Ovary (tissue), 10 donors: ENCODE measurements at places on chromosomes 6 and 20.

DNA sequence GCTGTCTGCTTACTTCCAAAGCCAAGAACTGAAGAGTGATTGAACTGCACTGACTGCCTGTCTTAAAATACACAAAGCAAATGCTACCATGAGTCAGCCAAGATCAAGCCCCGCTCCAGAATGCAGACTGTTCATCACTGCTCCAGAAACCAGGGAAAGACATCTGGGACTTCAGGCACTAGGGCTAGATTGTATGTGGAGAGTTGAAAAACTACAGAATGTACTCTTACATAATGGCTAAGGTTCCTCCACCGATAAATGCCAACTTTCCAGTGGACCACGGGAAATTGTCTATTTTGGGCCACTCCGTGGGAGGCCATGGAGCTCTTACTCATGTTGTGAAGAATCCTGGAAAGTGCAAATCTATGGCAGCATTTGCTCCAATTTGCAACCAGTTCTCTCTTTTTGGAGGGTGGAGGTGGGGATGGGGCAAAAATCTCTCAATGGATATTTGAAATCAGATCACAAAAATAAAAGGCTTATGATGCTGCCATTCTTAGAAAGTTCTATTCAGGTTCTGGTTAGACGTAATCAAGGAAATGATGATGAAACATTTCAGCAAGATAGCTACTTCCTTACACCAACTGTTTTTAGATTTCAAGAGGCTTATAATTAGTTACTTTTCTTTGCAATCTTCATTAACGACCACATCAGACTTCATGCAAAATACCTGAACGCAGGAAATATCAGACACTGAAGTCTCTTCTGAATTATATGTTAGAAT lies 11.8 kb upstream of the CAP2 start:
- H3K4me3 ChIP-seq: no peak overlapping the region
- H3K4me1 ChIP-seq: no peaks in the 10 kb centered on the region
- H3K36me3 ChIP-seq: no peaks in the 10 kb centered on the region

DNA sequence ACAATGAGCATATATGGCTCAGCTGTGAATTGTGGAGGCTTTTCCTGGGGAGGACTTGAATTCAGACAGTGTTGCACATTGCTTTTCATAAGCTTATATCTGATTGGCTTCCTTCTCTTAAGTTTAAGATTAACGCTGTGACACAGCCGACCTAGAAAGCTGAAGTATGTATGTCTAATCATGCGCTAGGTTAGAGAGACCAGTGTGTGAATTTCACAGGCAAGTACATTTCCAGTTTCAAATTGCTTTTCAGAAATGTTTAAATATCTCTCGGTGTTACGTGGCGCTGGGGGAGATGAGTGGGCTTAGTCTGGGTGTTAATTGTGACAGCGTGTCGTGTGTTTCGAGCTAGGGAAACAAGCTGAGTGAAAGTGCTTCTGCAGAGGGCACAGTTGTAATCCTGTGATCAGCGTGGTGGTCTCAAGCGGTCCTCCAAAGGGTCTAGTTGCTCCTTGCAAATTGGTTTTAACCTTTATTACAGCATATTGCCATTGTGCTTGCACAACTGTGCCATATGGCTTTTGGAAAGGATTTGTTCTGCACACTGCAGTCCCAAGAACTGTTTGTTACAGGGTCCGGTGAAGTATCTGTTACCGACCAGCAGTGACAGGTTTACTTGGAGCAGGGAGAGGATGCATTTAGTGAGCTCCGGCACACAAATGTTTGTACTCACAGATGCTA lies 166.6 kb downstream of the SASH1 start:
- peak overlapping the region; percentile 67 for H3K27ac ChIP-seq
- no peaks in the 10 kb centered on the region for H3K27me3 ChIP-seq
- H3K4me1 ChIP-seq: peaks cover 14% of the 10 kb centered on the region
- H3K36me3 ChIP-seq: no peaks in the 10 kb centered on the region
- H3K4me3 ChIP-seq: peak overlapping the region; percentile 41

- no peaks in the 10 kb centered on the region for H3K27me3 ChIP-seq
- no peak overlapping the region for H3K27ac ChIP-seq
- H3K4me1 ChIP-seq: no peaks in the 10 kb centered on the region
- no peak overlapping the region for H3K4me3 ChIP-seq
- DNase-seq: peak; percentile 86
Measured at GRCh38 chr6:34531580-34532201, 24.4 kb downstream of the SPDEF start.

DNA sequence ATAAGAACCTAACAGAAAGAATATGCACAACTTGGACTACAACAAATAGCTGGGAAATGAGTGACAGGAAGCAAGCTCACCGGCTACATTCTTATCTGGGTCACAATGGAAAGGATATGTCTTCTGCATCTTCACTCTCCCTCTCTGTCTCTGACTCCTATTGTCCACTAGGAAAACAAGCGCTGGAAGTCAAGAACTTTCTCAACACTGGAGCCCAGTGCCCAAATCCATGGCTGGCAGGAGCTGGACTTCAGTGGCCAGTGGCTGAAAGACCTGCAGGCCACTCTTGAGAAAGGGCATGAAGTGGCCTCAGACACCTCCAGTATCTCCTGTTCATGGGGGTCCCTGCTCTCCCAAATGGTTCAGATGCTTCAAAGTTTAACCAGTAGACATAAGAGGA lies 62.0 kb downstream of the FAM50B start:
- DNase-seq: no peak
- no peaks in the 10 kb centered on the region for H3K27me3 ChIP-seq
- H3K4me1 ChIP-seq: peaks cover 3% of the 10 kb centered on the region
- no peak overlapping the region for H3K27ac ChIP-seq
- no peak overlapping the region for H3K4me3 ChIP-seq

DNA sequence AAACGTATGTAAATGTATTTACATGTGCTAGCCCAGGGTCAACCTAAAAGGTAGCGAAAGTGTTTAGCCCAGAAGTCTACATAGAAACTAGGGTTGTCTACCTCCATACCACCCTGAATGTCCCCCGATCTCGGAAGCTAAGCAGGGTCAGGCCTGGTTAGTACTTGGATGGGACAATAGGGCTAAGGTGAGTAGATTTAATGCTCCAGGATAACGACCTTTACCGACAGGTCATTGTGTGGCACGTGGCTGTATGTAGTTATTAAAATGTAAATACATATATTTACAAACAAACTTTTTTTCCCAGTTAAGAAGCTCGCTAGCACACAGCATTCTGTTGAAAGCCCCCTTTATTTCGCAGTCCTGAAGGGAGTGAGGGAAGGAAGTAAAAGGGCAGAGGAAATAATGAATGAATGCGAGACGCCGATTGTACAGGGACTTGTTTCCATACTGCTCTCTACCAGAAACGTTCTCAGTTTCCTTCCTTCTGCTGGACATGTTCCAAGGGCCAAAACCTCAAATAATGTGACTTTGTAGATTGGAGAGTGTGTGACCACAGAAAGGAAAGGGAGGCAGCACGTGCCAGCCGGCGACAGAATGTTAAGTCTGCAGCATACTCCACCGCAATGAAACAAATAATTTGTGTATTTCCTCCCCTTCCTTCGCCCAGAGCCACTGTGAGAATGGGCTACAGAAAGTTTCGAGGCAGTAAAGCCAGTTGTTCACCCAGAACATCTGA lies 612 bp downstream of the ADAT2 start:
- DNase-seq: no peak
- no peaks in the 10 kb centered on the region for H3K36me3 ChIP-seq
- peak overlapping the region; percentile 54 for H3K27ac ChIP-seq
- H3K27me3 ChIP-seq: no peaks in the 10 kb centered on the region
- no peaks in the 10 kb centered on the region for H3K4me1 ChIP-seq
- H3K4me3 ChIP-seq: peak overlapping the region; percentile 66

GRCh38 chr20:58432186-58432954 lies 43.3 kb downstream of the VAPB start:
- no peaks in the 10 kb centered on the region for H3K36me3 ChIP-seq
- H3K4me1 ChIP-seq: peaks cover 16% of the 10 kb centered on the region
- H3K4me3 ChIP-seq: no peak overlapping the region
- DNase-seq: no peak

DNA sequence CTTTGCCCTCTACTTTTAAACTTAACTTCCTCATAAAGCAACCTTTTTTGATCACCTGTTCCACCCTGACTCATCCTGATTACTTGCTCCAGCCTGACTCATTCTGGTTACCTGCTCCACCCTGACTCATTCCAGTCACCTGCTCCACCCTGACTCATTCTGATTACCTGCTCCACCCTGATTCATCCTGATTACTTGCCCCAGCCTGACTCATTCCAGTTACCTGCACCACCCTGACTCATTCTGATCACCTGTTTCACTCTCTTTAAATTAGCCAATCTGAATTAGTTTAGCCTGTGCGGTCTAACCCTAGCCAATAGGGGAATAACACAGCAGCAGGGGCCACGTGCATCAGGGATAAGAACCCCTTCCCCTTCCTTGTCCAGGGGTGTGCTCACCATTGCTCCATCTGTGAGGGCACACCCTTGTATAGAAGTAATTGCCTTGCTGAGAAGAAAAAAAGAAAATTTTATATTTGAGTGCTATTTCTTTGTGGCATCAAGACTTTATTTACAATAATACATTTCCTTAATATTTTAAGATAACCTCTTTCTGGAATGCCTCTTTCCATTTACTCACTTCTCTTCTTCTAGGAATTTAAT lies 17.9 kb downstream of the HLA-G start:
- no peak overlapping the region for H3K4me3 ChIP-seq
- no peaks in the 10 kb centered on the region for H3K4me1 ChIP-seq
- no peak overlapping the region for H3K27ac ChIP-seq
- DNase-seq: no peak
- no peaks in the 10 kb centered on the region for H3K36me3 ChIP-seq
- H3K27me3 ChIP-seq: no peaks in the 10 kb centered on the region

GRCh38 chr20:15705975-15706374 lies 867.3 kb downstream of the KIF16B start:
- no peak overlapping the region for H3K27ac ChIP-seq
- H3K4me3 ChIP-seq: no peak overlapping the region
- no peaks in the 10 kb centered on the region for H3K27me3 ChIP-seq
- no peaks in the 10 kb centered on the region for H3K4me1 ChIP-seq
- H3K36me3 ChIP-seq: no peaks in the 10 kb centered on the region
- no peak for DNase-seq

DNA sequence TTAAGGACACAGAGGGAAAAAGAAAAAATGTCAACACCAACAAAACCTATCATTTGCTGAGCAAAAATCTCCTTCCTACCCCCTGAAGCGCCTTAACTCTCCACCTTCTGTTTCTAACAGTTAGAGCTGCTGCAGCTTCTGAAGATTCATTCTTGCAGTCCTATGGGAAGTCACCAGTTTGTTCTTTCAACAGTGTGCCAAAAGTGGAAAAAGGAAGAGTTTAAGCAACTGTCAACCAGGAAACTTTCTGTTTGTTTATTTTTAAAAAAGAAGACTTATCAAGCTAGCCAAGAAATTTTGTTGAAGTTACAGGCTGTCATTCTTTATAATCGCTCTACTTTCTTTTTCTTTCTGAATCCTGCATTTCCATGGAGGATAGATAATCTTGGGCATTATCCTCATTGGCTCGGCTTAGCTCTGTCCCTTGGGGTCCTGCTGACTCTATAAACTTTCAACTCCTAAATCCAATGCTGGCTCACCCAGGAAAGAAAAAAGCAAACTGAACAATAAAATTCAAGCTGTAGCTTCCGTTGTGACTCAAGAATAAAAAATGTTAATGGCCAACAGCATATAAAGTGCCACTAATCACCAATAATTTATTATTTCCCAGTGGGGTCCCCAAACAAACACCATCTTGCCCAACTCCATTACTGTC lies 172.8 kb upstream of the CITED2 start:
- no peak for DNase-seq
- H3K4me1 ChIP-seq: no peaks in the 10 kb centered on the region
- no peak overlapping the region for H3K4me3 ChIP-seq
- no peaks in the 10 kb centered on the region for H3K36me3 ChIP-seq

- no peak for DNase-seq
- H3K4me1 ChIP-seq: no peaks in the 10 kb centered on the region
- no peak overlapping the region for H3K27ac ChIP-seq
- H3K36me3 ChIP-seq: no peaks in the 10 kb centered on the region
- H3K27me3 ChIP-seq: no peaks in the 10 kb centered on the region
Measured at GRCh38 chr6:114142258-114142657, 171.3 kb upstream of the HDAC2 start.

DNA sequence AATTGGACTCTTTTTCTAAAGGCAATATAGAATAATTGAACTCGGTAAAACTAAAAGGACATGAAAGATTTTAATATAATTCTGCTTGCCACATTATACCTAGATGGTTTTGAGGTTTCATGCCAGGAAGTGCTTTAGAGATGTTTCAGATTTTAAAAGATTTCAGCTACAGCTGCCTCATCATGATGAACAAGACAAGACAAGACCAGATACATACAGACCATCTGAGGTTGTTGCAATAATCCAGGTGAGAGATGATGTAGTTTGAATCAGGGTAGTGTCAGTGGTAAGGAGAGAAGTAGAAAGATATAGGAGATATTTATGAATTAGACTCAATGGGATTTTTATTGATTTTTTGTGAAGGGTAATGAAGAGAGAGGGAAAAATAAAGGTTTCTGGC lies 374.3 kb upstream of the HSF2 start:
- H3K36me3 ChIP-seq: no peaks in the 10 kb centered on the region
- H3K4me1 ChIP-seq: no peaks in the 10 kb centered on the region
- no peak overlapping the region for H3K27ac ChIP-seq
- H3K27me3 ChIP-seq: no peaks in the 10 kb centered on the region
- no peak for DNase-seq
- no peak overlapping the region for H3K4me3 ChIP-seq

- peaks cover 6% of the 10 kb centered on the region for H3K4me1 ChIP-seq
- no peaks in the 10 kb centered on the region for H3K27me3 ChIP-seq
- no peak for DNase-seq
- no peak overlapping the region for H3K27ac ChIP-seq
- no peak overlapping the region for H3K4me3 ChIP-seq
Measured at GRCh38 chr6:31948753-31949413, 3.0 kb downstream of the CFB start.

- no peak for DNase-seq
- H3K36me3 ChIP-seq: no peaks in the 10 kb centered on the region
- H3K27me3 ChIP-seq: no peaks in the 10 kb centered on the region
- H3K4me3 ChIP-seq: no peak overlapping the region
- no peak overlapping the region for H3K27ac ChIP-seq
Measured at GRCh38 chr6:100962466-100962865, 81.3 kb upstream of the ASCC3 start.

- H3K4me3 ChIP-seq: no peak overlapping the region
- H3K27ac ChIP-seq: no peak overlapping the region
- no peaks in the 10 kb centered on the region for H3K4me1 ChIP-seq
Measured at GRCh38 chr6:24249926-24250325, 107.9 kb downstream of the DCDC2 start.
